ENCODE measurements at places on chromosomes 12 and 14.

GRCh38 chr12:12305568-12306300 is 38.9 kb upstream of the LRP6 start:
- DNase-seq, result no peak

DNA sequence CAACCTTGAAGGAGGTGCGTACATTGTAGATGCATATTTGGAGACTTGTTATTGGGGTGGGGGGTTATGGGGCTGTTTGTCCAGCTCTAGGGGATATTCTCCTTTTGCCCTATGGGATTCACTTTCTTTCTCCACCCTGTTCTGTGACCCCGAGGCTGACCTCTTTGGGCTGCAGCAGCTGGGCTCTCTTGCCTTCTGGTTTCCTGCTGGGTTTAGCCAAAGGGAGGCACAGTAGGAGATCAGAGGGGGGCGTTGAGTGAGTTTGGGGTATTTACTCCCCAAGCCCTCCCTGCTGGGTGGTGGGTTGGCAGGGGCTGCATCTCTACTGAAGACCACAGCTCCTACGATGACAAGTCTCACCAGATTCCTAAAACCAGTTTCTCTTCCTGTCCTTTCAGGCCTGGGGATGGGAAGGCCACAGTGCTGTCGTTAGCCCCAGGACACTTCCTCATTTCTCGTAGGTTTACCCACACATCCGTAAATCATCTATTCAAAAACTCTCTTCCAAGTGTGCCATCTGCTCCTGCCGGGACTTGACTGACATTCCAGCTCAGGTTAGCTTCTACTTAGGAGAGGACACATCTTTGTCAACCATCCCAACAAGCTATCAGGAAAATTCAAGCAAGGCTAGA is 127.1 kb downstream of the TMEM30B start:
- no peak for DNase-seq

DNA sequence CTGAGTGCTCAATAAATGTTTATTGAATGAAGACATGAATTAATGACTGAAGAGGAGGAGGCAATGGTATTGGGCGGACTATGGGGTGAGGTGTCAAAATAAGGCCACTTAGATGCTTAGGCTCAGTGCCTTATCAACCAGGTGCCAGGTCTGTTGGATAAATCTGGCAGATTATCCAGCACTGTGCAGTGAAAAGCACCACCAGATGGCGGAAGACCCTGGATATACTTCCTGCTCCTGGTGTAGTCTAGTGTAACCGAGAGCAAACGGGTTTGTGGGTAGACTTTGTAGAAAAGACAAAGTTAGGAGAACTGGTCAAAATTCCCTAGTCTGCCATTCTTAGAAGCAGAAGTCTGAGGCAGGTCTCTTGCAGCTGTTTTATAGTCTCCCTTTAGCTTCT is 306.3 kb downstream of the ATP23 start:
- no peak for DNase-seq

DNA sequence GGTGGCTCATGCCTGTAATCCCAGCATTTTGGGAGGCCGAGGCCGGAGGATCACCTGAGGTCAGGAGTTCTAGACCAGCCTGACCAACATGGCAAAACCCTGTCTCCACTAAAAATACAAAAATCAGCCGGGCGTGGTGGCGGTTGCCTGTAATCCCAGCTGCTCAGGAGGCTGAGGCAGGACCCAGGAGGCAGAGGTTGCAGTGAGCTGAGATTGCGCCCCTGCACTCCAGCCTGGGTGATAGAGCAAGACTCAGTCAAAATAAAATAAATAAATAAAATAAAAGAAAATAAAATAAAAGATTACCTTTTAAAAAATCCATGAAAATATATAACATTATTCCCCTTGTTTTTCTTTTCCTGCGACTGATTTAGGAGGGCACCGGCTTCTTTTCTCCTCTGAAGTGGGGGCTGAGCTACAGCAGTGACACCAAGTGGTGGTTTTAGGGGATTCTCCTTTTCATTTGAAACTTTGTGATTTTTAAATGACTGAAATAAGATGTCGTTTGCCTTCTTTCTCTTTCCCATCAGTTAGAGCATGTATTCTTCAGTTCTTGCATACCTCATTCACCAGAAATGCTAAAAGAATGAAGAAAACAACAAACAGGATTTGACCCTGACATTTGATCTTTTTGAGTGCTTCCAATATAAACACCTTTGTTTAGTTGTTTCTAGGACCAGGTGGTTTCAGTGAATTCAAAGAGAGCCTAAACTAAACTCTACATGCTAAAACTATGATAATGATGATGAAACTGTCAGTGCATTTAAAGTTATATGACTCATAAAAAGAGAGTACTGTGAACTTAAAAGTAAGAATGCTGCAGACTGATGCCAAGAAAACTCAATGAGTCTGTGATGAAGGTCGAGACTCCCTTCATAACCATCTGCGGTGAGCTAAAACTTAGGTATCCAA is 22.6 kb upstream of the PKP2 start:
- DNase-seq, result no peak

Data from stimulated activated CD4-positive, alpha-beta T cell treated with anti-CD3 and anti-CD28 coated beads, Interleukin-1b, Interleukin-23, amount 100 ng/mL, for 48 hours (primary cell).